ENCODE measurements at places on chromosomes 6 and 20.
A peak's percentile ranks its signal among the peaks of the same experiment; 100 is the strongest.

- H3K4me3 ChIP-seq, result no peak overlapping the region
- peak; percentile 70 for DNase-seq
- no peaks in the 10 kb centered on the region for H3K36me3 ChIP-seq
- H3K27me3 ChIP-seq, result no peaks in the 10 kb centered on the region
- H3K27ac ChIP-seq, result no peak overlapping the region
These were observed 64.6 kb downstream of the MAN1A1 start for GRCh38 chr6:119284861-119285521.

DNA sequence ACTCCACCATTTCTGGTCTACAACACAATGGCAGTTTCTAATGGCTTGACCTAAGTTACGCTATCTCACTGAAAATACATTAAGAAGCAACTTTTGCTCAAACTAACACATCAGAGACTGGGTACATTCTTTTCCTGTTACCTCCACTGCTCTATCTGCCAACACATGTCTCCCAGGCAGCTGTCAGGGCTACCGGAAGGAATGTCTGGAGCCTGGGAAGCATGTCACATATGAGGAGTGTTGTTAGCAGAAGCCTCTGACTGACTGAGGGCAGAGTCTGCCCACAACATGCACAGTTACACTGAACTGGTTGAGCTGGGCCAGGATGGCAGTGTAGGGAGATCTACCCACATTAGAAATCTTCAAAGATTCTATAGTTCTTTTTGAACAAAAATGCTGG, 264.5 kb downstream of the KIF16B start:
- H3K36me3 ChIP-seq, result no peaks in the 10 kb centered on the region
- no peak for DNase-seq
- no peak overlapping the region for H3K27ac ChIP-seq
- no peaks in the 10 kb centered on the region for H3K27me3 ChIP-seq

DNA sequence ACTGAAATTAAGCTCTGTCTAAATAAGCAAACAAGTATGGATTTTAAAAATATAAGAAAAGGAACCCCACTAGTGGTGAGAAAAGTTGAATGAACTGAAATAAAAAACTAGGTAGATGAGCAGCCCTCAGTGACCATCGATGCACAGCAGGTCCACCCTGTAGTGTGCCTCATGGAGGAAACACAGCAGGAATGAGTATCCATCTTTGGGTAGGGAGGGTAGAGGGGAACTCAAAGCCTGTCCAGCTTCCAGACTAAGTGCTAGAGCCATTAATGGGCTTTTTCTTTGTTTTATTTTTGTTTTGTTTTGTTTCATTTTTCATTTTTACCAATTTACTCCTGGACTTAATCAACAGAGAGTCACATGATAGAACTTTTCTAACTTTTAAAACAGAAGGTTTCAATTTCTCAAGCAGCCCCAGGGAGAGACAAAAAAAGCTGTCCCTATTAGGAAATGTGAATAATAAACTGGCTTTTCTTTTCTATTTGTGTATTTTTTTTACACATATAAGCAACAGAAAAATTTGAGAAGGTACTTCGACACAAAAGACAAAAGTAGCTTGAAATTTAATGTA, 700.6 kb downstream of the HACE1 start:
- no peak overlapping the region for H3K4me3 ChIP-seq
- DNase-seq, result no peak
- H3K27ac ChIP-seq, result no peak overlapping the region
- no peaks in the 10 kb centered on the region for H3K4me1 ChIP-seq
- no peaks in the 10 kb centered on the region for H3K36me3 ChIP-seq
- no peaks in the 10 kb centered on the region for H3K27me3 ChIP-seq

DNA sequence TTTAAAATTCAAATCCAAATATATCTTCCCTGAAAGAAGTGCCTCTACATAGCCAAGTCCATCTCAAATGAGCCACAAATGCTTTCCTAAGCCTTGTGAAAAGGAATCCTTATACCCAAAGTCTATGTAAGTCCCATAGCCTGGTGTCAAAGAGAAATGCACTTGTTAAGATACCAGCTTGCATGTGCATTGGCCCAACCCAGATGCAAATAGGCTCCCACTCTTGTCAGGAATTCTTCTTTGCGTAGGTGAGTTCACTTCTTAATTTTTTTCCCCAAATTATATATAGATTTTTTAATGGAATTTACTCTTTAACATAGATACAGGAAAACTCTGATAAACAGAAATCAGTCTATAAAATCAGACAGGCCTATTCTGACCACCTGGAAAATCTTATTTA, 105.6 kb downstream of the RALGAPA2 start:
- DNase-seq, result no peak
- H3K4me1 ChIP-seq, result no peaks in the 10 kb centered on the region

GRCh38 chr6:815348-815738, 122.4 kb upstream of the EXOC2 start:
- no peak for DNase-seq
- H3K36me3 ChIP-seq, result no peaks in the 10 kb centered on the region
- H3K27me3 ChIP-seq, result no peaks in the 10 kb centered on the region
- H3K4me3 ChIP-seq, result no peak overlapping the region
- no peaks in the 10 kb centered on the region for H3K4me1 ChIP-seq
- H3K27ac ChIP-seq, result no peak overlapping the region

DNA sequence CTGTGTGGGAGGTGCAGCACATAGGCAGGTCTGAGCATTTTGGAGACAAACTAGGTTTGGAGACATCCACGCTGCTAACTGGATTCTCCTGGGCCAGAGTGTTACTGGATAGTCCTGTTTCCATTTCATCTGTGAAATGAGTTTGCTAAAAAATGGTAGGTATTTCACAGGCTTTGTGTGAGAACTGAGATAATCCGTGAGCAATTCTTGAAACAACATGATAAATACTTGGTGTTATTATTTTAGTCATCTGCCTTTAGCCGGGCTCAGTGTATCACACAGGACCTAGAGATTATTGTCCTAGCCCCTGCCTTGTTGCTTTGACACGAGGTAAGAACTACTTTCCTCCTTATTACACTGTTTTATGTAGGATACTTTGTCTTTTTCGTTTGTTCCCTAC, 63.0 kb downstream of the PRR18 start:
- no peaks in the 10 kb centered on the region for H3K4me1 ChIP-seq
- no peaks in the 10 kb centered on the region for H3K27me3 ChIP-seq
- H3K36me3 ChIP-seq, result no peaks in the 10 kb centered on the region

- no peaks in the 10 kb centered on the region for H3K36me3 ChIP-seq
- DNase-seq, result no peak
- no peak overlapping the region for H3K4me3 ChIP-seq
- H3K4me1 ChIP-seq, result no peaks in the 10 kb centered on the region
- H3K27me3 ChIP-seq, result no peaks in the 10 kb centered on the region
- H3K27ac ChIP-seq, result no peak overlapping the region
These were observed 1.2 kb upstream of the PNPLA1 start for GRCh38 chr6:36268478-36269275.

GRCh38 chr6:68045193-68045592, 589.9 kb upstream of the ADGRB3 start:
- peaks cover 27% of the 10 kb centered on the region for H3K4me1 ChIP-seq
- no peak overlapping the region for H3K4me3 ChIP-seq
- no peaks in the 10 kb centered on the region for H3K36me3 ChIP-seq
- no peaks in the 10 kb centered on the region for H3K27me3 ChIP-seq
- DNase-seq, result no peak

DNA sequence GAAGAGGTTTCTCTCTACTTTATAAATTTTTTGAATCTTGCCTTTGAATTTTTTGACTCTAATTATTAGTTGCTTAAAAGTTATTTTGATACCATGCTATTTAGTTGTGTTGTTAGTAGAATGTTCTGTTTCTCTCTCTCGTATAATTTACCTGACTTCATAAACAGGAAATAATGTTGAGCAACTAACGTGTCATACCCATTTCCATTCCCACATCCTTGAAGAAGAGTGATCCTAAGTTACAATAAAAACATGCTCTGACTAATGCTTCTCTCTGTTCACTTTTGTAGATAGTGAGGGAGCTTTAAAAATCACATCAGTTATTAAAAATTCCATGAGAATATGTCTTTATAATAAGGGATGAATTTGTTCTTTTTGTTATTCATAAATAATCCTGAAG, 69.7 kb downstream of the SAMD5 start:
- no peak overlapping the region for H3K27ac ChIP-seq
- DNase-seq, result no peak
- no peak overlapping the region for H3K4me3 ChIP-seq
- H3K4me1 ChIP-seq, result no peaks in the 10 kb centered on the region
- H3K36me3 ChIP-seq, result no peaks in the 10 kb centered on the region
- no peaks in the 10 kb centered on the region for H3K27me3 ChIP-seq

GRCh38 chr6:5139828-5140771, 55.0 kb downstream of the PPP1R3G start:
- no peaks in the 10 kb centered on the region for H3K36me3 ChIP-seq
- H3K27me3 ChIP-seq, result no peaks in the 10 kb centered on the region
- H3K4me3 ChIP-seq, result no peak overlapping the region
- H3K27ac ChIP-seq, result no peak overlapping the region
- DNase-seq, result no peak

GRCh38 chr6:165732696-165733488, 69.9 kb upstream of the PDE10A start:
- H3K4me3 ChIP-seq, result no peak overlapping the region
- H3K4me1 ChIP-seq, result no peaks in the 10 kb centered on the region

GRCh38 chr6:3956054-3956453, 106.9 kb downstream of the FAM50B start:
- no peak overlapping the region for H3K4me3 ChIP-seq
- no peak overlapping the region for H3K27ac ChIP-seq
- H3K27me3 ChIP-seq, result no peaks in the 10 kb centered on the region
- no peaks in the 10 kb centered on the region for H3K36me3 ChIP-seq
- no peak for DNase-seq

- no peak overlapping the region for H3K27ac ChIP-seq
- peaks cover 39% of the 10 kb centered on the region for H3K27me3 ChIP-seq
- DNase-seq, result no peak
- peaks cover 23% of the 10 kb centered on the region for H3K4me1 ChIP-seq
These were observed 206.1 kb downstream of the TTLL2 start for GRCh38 chr6:167530951-167531350.

DNA sequence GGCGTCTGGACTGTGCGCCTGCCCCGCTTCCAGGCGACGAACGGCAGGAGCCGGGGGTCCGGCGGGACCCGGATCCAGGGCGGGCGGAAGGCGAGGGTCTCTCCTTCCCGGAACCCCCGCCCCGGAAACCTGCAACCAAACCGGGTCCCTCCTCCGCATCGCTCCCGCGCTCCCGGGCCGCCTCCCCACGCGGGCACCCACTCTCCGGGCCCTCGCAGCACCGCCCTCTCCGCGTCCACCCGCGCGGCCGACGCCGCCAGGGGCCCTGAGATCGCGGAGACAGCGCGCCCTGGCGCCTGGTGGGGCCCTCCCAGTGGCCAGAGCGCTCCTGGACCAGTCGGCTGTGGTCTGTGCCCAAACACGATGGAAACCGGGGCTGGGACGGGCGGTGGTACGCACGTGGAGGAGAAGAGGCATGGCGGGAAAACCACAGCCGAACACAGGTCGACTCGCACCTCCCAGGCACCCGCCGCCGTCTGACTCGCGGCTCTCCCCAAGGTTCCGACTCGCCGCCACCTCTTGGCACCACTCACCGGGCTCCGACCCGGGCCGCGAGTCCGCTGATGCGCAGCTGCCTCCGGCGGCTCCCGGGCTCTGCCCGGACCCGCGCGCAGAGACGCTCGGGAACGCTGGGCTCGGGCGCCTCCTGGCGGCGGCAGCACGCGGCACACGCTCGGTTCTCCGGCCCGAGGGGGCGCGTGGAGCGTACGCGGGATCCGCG, 7.9 kb downstream of the NKX2-2 start:
- peaks cover 75% of the 10 kb centered on the region for H3K27me3 ChIP-seq
- no peaks in the 10 kb centered on the region for H3K36me3 ChIP-seq
- H3K27ac ChIP-seq, result no peak overlapping the region
- DNase-seq, result peak; percentile 78
- peak overlapping the region; percentile 70 for H3K4me3 ChIP-seq
- peaks cover 35% of the 10 kb centered on the region for H3K4me1 ChIP-seq

DNA sequence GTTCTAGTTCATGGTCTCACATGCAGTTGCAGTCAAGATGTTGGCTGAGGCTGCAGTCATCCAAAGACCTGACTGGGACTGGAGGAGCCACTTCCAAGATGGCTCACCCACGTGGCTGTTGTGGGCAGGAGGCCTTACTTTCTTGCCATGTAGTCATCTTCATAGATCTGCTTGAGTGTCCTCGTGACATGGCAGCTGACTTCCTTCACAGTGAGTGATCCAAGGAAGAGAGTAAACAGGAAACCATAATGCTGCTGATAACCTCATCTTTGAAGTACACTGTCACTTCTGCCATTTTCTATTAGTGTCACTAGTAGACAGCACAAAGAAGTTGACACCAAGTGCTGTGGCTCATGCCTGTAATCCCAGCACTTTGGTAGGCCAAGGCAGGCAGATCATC, 40.1 kb upstream of the AKIRIN2 start:
- no peak for DNase-seq
- H3K4me3 ChIP-seq, result no peak overlapping the region
- no peaks in the 10 kb centered on the region for H3K4me1 ChIP-seq

- DNase-seq, result no peak
- peaks cover 45% of the 10 kb centered on the region for H3K27me3 ChIP-seq
- no peak overlapping the region for H3K4me3 ChIP-seq
- H3K4me1 ChIP-seq, result peaks cover 13% of the 10 kb centered on the region
These were observed 3.2 kb upstream of the SIRPA start for GRCh38 chr20:1892119-1892385.

DNA sequence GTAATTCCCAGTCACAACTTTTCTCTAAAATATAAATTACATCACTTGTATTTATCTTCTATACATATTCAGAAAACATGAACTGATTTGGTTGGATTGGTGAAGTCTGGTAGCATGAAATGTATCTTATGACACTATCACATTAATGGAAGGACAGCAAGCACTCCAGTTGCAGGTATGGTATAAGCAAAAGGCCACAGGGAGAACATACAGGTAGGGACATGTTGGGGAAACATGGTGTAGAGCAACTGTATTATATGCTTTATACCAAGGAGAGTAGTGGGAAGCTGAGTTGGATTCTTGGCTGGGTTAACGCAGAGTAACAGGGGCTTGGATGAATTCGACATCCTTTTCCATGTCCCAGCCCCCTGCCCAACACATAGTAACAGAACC, 1.4 kb upstream of the VARS1 start:
- no peaks in the 10 kb centered on the region for H3K4me1 ChIP-seq
- H3K27ac ChIP-seq, result 0 out of 2 replicates have a peak overlapping the region, but pooled peaks have one; percentile 74

- H3K27me3 ChIP-seq, result no peaks in the 10 kb centered on the region
- H3K27ac ChIP-seq, result no peak overlapping the region
- no peak overlapping the region for H3K4me3 ChIP-seq
- H3K36me3 ChIP-seq, result no peaks in the 10 kb centered on the region
- no peaks in the 10 kb centered on the region for H3K4me1 ChIP-seq
- no peak for DNase-seq
These were observed 9.9 kb downstream of the SDCBP2 start for GRCh38 chr20:1319051-1319450.

- no peaks in the 10 kb centered on the region for H3K27me3 ChIP-seq
- H3K4me1 ChIP-seq, result peaks cover 23% of the 10 kb centered on the region
- no peak for DNase-seq
- H3K4me3 ChIP-seq, result no peak overlapping the region
- H3K36me3 ChIP-seq, result no peaks in the 10 kb centered on the region
These were observed 32.6 kb upstream of the CSNK2A1 start for GRCh38 chr20:576156-576555.
